ENCODE measurements at places on chromosomes 11 and 22.

DNA sequence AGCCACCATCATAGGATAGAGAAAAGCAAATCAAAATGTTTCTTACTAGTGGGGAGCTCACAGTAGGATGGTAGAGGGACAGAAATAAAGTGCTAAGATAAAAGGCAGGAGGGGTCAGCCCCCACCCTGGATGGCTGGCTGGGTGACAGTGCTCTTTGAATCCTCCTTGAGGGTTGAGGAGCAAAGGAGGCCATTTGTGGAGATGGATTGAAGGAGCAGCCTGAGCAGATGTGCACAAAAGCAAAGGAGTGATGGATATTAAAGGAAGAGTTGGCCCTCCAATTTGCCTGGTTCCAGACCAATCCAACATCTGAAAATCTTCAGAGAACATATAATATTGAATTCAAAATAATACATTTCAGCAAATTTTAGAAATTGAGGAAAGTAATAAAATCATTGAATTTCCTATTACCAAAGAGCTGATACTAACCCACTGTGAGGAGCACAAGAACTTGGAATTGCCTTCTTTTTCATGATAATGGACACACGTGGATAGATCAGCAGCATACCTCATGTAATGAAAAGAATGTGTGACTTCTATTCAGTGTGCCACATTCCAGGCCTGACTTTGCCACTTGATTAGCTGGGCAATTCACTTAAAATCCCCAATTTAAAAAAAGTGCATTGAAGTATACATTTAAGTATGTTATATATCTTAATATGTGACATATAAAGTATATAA lies 287.0 kb downstream of the FAT3 start:
- H3K27ac ChIP-seq, result no peak overlapping the region
- H3K27me3 ChIP-seq, result no peaks in the 10 kb centered on the region
- no peaks in the 10 kb centered on the region for H3K36me3 ChIP-seq
- no peak overlapping the region for H3K4me3 ChIP-seq

- peaks cover 34% of the 10 kb centered on the region for H3K36me3 ChIP-seq
- H3K27ac ChIP-seq, result peak overlapping the region; percentile 36
- H3K4me1 ChIP-seq, result peaks cover 29% of the 10 kb centered on the region
- no peaks in the 10 kb centered on the region for H3K27me3 ChIP-seq
Observed at GRCh38 chr22:31313366-31314147, 21.3 kb upstream of the PIK3IP1 start.

- no peak overlapping the region for H3K4me3 ChIP-seq
- H3K27me3 ChIP-seq, result peaks cover 9% of the 10 kb centered on the region
- H3K4me1 ChIP-seq, result peaks cover 3% of the 10 kb centered on the region
- DNase-seq, result no peak
- no peak overlapping the region for H3K27ac ChIP-seq
Observed at GRCh38 chr22:36056980-36057379, 28.4 kb upstream of the RBFOX2 start.

DNA sequence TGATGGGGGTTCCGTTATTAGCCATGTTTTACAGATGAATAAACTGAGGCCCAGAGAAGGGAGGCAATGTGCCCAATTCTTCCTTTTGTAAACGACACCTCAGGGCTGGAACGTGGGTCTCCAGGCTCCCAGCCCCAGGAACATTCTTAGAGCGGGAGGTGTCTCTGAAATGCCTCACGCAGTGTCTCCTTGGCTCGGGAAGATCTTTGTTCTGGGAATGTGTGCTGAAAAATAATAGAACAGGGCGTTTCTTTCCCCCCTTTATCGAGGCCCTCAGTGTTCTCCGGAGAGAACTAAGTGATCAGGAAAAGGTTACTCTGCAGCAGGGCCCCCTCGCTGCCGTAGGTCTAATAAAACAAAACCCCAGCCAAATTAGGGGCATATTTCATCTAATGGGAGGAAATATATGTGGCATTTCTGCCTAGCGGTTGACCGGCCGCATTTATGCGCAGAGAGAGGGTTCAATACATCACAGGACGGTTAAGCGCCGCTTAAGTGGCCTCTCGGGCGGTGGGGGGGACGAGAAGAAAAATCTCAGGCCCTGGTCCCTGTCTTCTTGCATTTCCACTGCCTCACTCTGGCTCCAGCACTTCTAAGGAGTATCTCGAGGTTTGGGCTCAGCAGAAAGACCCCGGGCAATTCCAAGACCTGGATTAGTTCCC lies 564.3 kb downstream of the MN1 start:
- no peak overlapping the region for H3K27ac ChIP-seq
- H3K27me3 ChIP-seq, result peaks cover 4% of the 10 kb centered on the region

DNA sequence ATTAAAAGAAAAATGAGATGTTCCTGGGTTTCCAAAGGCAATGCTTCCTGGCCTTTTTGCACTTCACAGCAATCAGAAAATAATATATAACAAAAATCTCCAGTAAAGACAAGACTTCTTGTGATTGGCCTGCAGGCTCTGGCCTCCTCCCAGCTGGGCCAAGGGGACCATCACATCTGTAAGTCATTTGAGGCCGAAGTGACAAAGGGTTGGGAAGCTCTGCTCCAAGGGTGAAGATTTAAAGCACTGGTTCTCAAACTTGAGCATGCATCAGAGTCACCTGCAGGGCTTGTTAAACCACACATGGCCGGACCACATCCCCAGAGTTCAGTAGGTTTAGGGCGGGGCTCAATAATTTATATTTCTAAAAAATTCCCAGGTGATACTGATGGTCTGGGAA lies 32.1 kb downstream of the ARFGAP2 start:
- peaks cover 5% of the 10 kb centered on the region for H3K36me3 ChIP-seq
- no peak for DNase-seq
- H3K27me3 ChIP-seq, result no peaks in the 10 kb centered on the region
- H3K4me1 ChIP-seq, result no peaks in the 10 kb centered on the region
- no peak overlapping the region for H3K27ac ChIP-seq

DNA sequence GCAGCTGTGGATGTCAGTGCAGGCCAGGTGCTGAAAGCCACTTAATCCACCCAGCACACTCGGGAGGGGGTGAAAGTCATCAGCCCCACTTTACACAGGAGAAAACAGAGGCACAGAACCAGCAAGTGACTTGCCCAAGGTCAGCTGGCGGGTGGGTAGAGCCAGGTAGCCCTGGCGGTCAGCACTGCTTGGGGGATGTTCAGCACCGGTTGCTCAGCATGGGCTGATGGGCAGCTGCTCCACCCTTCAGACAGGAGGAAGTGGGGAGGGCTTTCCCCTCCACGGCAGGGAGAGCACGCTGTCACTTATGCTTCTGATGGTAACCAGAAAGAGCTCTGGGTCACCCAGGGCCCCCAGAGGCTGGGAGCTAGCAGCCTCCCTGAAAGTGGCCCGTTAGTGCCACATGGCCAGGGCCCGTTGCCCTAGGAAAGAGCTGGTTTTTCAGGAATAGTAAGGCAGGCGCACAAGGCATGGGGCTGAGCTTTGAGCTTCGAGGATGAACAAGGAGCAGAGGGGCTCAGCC lies 417.9 kb downstream of the CTTN start:
- DNase-seq, result no peak
- H3K36me3 ChIP-seq, result no peaks in the 10 kb centered on the region
- H3K4me3 ChIP-seq, result no peak overlapping the region
- peaks cover 19% of the 10 kb centered on the region for H3K27me3 ChIP-seq
- no peak overlapping the region for H3K27ac ChIP-seq

GRCh38 chr11:27139742-27140367 lies 99.2 kb downstream of the BBOX1 start:
- no peaks in the 10 kb centered on the region for H3K27me3 ChIP-seq
- no peaks in the 10 kb centered on the region for H3K4me1 ChIP-seq
- no peak overlapping the region for H3K27ac ChIP-seq
- H3K36me3 ChIP-seq, result peaks cover 26% of the 10 kb centered on the region
- no peak for DNase-seq

DNA sequence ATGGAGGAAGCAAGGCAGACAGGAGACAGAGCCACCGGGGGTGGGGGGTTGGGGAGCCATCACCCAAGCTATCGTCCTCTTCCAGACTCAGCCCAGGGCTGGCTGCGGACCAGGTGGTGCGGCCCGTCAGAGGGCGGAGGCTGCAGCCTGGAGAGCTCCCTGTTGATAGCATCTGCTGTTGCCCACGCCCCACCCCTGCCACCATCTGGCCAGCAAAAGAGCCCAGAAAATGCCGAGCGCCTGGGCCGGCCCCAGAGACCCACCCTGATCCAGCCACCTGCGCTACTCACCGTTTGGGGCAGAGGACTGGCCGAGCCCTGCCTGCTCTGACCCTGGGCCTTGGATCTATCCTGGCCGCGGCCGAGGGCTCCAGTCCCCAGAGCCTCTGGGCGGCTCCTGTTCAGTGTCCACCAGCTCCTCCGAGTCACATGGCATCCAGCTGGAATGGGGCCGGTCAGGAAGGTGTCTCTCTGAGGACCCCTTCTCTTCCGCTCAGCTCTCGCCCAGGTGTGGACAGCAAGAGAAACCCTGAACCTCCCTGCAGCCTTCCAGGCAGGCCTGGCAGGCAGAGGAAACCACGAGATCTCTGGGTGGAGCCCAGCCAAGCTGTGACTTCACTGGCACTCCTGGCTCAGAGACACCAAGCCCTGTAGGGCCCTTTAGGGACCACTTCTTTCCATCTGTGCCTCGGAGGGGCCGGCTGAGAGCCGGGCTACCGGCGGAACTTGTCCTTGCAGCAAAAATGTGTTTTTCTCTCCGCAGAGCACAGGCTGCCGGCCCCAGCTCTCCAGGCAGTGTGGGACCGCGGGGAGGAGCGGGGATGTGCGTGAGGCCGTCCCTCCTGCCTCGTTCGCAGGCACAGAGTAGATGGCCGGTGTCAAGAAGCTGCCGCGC lies at the start of gene MRGPRE:
MRGPRE (minus strand) TSS at position 567 of the 894 bp plus-strand sequence. CDS start 3,618 bp downstream, outside the sequence.
- H3K4me1 ChIP-seq, result no peaks in the 10 kb centered on the region
- H3K27ac ChIP-seq, result no peak within 1 kb of the TSS
- no peak within 1 kb of the TSS for H3K4me3 ChIP-seq
- H3K36me3 ChIP-seq, result no peaks in the 10 kb centered on the region

- H3K27ac ChIP-seq, result no peak overlapping the region
- no peaks in the 10 kb centered on the region for H3K36me3 ChIP-seq
- H3K4me3 ChIP-seq, result no peak overlapping the region
- H3K27me3 ChIP-seq, result peaks cover 15% of the 10 kb centered on the region
- H3K4me1 ChIP-seq, result peaks cover 2% of the 10 kb centered on the region
Observed at GRCh38 chr22:38973289-38974169, 8.6 kb upstream of the APOBEC3B start.

GRCh38 chr11:5596607-5597201 lies at the start of gene TRIM6:
TRIM6 (plus strand) TSS chr11:5596637; CDS start chr11:5596898, 261 bp downstream.
- H3K4me3 ChIP-seq, result peak within 1 kb of the TSS; percentile 90
- H3K27ac ChIP-seq, result peak within 1 kb of the TSS; percentile 79
- DNase-seq, result peak; percentile 3
- peaks cover 8% of the 10 kb centered on the region for H3K4me1 ChIP-seq
- no peaks in the 10 kb centered on the region for H3K36me3 ChIP-seq

DNA sequence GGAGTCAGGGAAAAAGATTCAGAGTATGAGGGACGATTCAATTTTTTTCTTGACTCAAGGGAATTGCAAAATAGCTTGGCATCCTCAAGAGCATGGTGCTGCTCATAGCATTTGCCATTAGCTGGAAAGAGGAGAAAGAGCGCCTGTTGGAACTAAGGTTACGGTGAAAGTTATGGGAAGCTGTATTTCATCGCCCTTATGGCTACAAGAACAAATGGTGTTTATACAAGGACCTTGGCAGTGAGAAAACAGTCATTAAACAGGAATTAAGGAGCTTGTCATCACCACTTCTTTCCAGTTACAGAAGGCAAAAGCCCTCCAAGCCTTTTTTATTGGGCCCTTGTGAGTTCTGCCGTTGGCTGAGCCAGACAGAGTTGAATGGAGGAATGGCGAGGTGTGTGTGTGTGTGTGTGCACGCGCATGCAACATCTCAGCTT lies 74.2 kb downstream of the ALX4 start:
- H3K27ac ChIP-seq, result no peak overlapping the region
- H3K36me3 ChIP-seq, result peaks cover 47% of the 10 kb centered on the region
- no peaks in the 10 kb centered on the region for H3K27me3 ChIP-seq
- H3K4me1 ChIP-seq, result no peaks in the 10 kb centered on the region
- no peak overlapping the region for H3K4me3 ChIP-seq

DNA sequence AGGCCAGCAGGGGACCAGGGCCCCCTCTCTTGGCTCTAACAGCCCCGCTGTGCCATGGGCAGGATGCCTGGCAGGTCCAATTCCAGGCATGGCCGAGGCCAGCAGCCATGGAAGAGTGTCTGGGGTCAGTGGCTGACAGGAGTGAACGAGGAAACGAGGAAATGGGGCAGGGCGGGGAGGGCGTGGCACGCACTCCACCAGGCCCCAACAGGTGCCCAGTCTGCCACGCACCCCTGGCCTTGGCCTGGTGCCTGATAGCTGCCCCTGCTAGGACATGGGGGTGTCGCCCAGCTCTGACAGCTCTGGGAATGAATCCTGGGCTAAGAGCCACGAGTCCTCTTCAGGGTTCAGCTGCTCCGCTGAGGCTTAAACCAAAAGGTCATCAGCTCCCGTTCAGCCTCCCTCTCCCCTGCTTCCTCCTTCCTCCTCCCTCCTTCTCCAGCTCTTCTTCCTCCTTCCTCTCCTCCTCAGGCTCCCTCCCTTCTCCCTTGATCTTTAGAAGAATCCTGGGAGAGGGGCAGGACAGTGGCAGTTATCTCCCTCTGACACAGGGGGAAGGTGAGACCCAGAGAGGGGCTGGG lies 11.5 kb upstream of the TBC1D22A start:
- no peaks in the 10 kb centered on the region for H3K27me3 ChIP-seq
- H3K36me3 ChIP-seq, result no peaks in the 10 kb centered on the region
- H3K27ac ChIP-seq, result peak overlapping the region; percentile 96
- H3K4me1 ChIP-seq, result peaks cover 44% of the 10 kb centered on the region

DNA sequence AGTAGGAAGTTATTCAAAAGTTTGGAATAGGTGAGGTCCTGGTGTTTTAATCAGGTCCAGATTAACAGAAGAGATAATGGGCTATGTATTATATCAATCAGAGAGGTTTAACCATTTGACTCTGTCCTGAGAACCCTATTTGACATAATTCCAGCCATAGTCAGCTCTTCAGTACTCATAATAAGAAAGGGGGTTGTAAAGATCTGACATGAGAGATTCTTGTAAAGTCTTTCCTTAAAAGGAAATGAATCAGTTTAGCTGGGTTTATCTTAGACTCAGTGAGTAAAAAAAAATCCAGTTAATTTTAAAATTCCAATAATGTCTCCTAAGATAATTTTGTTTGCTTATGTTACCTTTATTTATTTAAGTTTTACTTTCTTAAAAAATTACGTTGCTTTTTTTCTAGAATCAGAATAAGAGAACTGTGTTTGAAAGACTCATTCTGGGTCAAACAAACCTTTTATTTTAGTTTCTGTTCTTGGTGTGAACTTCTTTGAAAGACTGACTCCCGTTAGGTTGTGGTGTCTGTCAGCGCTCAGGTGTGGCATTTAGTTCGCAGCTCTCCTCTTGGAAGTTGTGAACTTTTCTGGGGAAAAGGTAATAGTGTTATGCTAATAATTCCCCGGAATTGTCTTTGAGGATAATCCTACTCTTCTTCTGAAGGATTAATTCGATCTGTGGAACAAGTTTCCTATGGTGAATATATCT lies 20.5 kb downstream of the NUCB2 start:
- H3K4me3 ChIP-seq, result peak overlapping the region; percentile 22
- H3K4me1 ChIP-seq, result peaks cover 51% of the 10 kb centered on the region
- H3K36me3 ChIP-seq, result peaks cover 27% of the 10 kb centered on the region
- no peaks in the 10 kb centered on the region for H3K27me3 ChIP-seq

DNA sequence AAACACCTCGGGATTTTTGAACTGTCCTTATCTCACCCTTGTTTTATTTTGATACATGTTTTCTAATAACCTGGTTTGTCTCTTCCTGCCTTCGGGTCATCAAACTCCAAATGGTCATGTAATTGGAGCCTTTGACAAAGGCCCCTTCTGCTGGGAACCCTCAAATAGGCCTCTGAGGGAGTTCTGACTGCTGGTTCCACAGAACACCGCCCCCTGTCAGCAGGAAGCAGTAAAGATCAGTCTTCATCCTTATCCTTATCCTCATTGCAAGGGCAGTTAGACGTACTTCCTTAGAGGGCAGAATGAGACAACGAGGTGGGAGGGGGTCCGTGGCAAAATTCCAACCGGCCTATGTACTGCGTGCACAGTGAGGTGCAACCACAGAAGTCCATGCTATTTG lies 12.1 kb downstream of the TRIM51 start:
- H3K4me3 ChIP-seq, result no peak overlapping the region
- H3K27me3 ChIP-seq, result no peaks in the 10 kb centered on the region
- no peaks in the 10 kb centered on the region for H3K4me1 ChIP-seq
- no peak for DNase-seq
- no peaks in the 10 kb centered on the region for H3K36me3 ChIP-seq
